Vagina (tissue), 2 donors: ENCODE measurements at places on chromosomes 13 and 19.

GRCh38 chr13:113545931-113546516, 38.5 kb upstream of the TFDP1 start:
- no peak for DNase-seq

DNA sequence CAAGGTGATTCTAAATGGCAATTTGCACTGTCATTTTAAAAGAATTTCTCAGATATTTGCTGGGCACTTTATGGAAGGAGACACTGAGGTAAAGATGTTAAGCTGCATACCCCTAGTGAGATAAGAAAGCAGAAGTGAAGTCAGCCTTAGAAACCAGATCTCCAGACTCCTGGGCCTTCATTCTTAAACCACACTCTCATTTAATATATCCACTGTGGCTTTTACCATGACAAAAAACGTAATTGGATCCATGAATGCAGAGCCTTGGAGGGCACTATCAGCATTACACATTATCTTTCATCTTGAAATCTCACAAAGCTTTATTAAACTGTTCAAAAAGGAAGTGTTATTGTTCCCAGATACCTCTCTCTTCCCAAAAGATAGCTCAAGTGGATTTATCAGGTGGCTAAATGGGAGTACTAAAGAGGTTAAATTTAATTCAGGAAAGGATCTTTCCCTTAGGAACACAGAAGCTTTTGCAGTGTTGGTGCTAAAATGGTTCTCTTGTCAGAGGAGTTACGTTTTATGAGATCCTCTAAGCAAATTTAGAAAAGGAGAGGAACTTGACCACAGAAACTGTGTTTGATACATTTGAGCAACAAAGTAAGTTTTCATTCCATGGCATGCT, 1060.4 kb downstream of the EFNB2 start:
- no peak for DNase-seq

DNA sequence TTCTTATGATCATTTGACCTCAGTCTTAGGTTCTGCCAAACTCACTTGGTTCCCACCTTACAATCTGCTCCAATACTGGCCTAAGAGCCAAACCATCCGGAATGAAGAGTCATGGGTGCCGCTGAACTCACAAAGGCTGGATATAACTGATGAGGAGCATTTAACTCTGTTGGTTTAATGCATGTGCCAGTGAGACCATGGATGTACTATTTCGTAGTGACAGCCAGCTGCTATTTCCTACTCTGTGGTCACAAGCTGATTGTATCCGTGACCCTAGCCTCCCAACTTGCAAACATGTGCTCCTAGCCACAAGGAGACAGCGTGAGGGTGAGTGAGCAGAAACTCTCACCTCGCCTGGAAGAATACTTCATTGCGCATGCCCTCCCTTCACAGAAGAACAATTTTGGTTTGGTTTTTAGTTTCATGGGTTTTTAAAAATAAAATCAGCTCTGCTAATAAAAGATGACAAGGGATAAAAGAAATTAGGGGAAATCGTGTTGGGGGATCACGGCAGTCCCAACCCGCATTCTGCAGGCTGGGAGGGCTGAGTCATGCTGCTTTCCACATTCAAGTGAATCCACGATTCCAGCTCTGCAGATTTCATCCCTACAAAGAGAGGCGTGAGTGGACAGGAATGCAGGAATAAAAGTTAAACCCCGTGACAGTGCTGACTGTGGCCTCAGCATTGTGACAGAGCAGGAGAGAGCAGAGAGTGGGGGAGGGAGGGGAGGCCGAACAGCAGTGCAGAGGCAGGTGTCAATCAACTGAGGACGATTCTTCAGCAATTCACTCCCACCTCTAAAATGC, 66.8 kb upstream of the RAP2A start:
- DNase-seq: no peak

- DNase-seq: no peak
Observed at GRCh38 chr19:18415178-18415867, 3.9 kb upstream of the SSBP4 start.

DNA sequence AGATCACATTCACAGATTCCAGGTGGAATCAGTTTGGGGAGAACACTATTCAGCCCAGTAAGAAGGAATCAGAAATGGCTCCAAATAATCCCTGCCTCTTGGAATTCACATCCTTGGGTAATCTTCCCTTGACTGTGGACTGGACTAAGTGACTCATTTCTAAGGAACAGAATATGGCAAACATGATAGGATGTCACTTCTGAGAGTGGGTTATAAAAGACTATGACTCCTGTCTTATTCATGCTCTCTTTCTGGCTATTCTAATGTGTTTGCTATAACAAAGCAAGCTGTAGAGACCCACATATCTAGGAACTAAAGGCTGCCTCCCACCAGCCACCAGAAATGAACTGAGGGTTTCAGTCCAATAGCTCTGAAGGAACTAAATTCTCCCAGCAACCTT, 37.8 kb downstream of the MBD3L2B start:
- DNase-seq: no peak

- DNase-seq: no peak
Observed at GRCh38 chr19:32567486-32567885, 13.5 kb upstream of the PDCD5 start.

DNA sequence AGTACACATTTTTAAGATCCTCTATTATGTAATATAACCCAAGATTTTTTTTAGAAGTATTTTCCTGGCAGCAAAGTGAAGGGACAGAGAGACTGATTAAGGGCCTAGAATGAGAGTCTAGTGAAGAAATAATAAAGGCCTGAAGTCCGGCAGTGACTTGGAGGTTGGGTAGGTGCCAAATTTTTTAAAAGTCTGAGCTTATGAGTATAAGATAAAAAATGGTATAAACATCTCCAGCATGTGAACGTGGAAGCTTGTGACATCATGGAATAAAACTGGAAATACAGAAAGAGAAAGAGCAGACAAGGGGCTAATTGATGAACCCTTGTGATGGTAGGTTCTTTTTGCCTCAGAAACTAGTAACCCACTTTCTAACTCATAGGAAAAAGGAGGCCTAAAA, 174.6 kb downstream of the SUCLA2 start:
- no peak for DNase-seq
